ENCODE measurements at places on chromosomes 13 and 19.

DNA sequence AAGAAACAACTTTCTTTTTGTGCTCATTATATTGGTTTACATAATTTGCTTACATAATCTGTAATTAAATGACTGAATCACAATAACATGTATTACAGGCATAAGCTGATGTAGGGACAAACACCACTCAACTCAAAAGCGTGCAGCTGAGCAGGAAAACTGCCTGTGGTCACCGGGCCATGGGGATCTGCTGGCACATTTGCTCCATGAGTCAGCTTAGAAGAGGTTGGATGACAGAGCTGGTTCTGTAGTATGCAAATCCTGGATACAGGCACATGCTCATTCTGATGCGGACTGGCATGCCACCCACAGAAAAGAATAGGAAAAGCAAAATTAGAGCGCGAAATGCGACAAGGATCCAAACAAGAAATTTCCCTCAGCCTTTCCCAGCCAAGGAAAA lies 128.6 kb downstream of the USP12 start:
- DNase-seq, result peak; percentile 98

- no peak for DNase-seq
Observed at GRCh38 chr13:40145139-40145538, 489.7 kb downstream of the COG6 start.

- DNase-seq, result no peak
Observed at GRCh38 chr13:45879666-45880065, 28.1 kb upstream of the SIAH3 start.

- no peak for DNase-seq
Observed at GRCh38 chr13:75123428-75123827, 358.5 kb downstream of the TBC1D4 start.

GRCh38 chr13:30375265-30375835 lies 46.9 kb upstream of the UBE2L5 start:
- no peak for DNase-seq

GRCh38 chr19:480016-480855 lies 16.1 kb upstream of the MADCAM1 start:
- peak; percentile 56 for DNase-seq

GRCh38 chr13:29925457-29926097 lies 75.2 kb upstream of the UBL3 start:
- peak; percentile 90 for DNase-seq

- peak; percentile 64 for DNase-seq
Observed at GRCh38 chr13:45511310-45512097, 46.8 kb downstream of the COG3 start.

- DNase-seq, result peak; percentile 77
Observed at GRCh38 chr19:48321372-48321621, 4.1 kb upstream of the EMP3 start.

DNA sequence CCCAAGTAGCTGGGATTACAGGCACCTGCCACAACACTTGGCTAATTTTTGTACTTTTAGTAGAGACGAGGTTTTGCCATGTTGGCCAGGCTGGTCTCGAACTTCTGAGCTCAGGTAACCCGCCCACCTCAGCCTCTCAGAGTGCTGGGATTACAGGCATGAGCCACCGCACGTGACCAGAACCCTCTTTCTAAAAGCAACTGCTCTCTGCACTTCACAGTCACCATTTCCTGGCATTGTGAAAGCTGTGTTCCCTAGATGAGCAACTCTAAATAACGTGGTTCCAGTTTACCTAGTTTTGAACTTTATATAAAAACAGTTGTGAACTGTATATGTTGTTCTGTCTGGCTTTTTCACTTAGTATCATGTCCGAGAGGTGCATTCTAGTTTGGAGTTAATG lies 152.9 kb downstream of the SIPA1L3 start:
- DNase-seq, result no peak

Measured in fibroblast of gingiva (primary cell).